ENCODE measurements at places on chromosomes 16 and 17.

DNA sequence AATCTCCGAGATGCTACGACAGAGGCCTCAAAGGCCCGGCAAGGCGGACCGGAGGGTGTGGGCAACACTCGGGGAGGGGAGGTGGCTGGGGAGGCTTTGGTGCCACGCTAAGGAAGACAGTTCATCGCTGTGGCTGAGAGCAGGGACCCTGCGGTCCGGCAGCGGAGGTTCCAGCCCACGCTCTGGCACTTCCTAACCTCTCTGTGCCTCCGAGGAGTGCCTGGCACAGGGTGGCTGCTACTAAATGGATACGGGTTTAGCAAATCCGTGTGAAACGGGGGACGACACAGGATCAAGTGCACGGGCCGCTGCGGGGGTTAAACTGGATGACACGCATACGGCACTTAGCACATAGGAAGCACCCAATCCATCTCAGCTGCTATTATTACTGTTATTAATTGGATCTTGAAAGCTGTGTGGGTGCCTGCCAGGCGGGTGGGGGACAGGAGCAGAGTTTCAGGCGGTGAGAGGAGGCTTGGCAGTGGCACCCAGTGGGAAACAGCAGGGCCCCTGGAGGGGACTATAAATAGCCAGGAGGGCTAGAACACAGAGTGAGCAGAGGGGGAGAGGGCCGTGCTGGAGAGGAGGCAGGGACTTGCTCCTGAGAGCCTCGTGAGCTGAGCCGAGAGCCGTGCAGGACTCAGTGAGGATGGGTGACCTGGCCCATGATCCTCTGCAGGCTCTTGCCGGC, 45.0 kb downstream of the ABR start:
- DNase-seq: no peak

GRCh38 chr16:19555938-19556771, 652 bp downstream of the VPS35L start:
- DNase-seq: no peak

DNA sequence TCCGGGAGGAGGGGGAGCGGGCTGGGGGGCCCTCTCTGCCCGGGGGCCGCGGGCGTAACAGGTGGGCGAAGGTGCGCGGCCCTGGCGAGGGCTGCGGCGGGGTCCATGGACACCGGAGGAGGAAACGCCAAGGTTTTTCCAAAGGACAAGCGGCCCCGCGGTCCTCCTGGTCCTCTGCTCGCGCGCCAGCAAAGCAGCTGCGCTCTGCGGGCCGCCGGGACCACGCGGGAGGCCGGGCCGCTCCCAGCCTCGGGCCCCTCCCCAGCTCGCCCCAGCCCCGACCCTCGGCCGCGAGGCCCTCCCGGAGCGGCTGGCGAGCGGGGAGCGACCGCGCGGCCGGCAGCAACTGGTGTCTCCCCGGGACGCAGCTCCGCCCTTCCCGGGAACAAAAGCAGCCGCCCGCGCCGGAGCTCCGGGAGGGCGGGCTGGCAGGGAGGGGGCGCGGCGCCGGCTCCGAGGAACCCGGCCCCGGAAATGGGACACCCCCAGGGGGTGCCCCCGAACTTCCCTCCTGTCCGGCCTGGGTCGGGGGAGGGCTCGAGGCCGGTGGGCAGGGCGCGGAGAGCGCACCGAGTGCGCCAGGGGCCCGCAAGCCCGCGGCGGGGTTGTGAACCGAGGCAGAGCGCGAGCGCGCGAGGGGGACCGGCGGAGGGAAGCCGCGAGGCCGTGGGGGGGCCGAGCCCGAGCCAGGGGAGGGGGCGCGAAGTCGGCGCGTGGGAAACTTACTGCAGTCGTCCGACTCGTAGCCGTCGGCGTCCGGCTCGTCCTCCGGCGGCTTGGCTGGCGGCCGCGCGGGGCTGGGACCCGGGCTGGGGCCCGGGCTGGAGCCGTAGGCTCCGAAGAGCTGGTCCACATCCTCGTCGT, 837 bp downstream of the DOC2B start:
- DNase-seq: no peak

DNA sequence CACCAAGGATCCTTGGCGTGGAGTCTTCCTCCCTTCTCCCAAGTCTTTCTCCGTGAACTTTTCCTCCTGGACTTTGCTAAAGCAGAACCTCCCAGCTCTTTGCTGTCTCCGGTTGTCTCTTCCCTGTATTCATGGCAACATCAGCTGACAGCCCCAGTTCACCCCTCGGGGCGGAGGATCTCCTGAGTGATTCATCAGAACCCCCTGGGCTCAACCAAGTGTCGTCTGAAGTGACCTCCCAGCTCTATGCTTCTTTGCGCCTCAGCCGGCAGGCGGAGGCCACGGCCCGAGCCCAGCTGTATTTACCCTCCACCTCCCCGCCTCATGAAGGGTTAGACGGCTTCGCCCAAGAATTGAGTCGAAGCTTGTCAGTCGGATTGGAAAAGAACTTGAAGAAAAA, 943 bp downstream of the CNTROB start:
- DNase-seq: no peak

- no peak for DNase-seq
Observed at GRCh38 chr17:14886200-14886739, 378.9 kb downstream of the PMP22 start.

GRCh38 chr16:66741169-66741900, 10.1 kb downstream of the DYNC1LI2 start:
- peak; percentile 91 for DNase-seq

DNA sequence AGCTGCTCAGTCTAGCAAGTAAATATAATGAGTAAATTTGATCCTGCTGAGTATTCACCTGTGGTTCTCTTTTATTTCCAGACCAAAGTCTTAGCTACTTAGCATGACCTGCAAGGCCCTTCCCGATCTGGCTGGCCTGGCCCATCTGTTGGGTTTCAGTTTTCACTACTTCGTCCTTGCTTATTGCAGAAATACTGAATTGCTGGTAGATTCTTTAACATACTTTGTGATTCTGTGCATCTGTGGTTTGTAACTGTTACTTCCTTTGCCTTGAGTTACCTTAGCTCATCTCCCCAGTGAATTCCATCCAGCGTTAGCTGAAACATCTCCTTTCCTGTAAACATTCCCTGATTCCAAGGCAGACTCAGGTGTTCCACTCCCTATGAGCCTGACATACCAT, 131.1 kb downstream of the PHKB start:
- DNase-seq: no peak

DNA sequence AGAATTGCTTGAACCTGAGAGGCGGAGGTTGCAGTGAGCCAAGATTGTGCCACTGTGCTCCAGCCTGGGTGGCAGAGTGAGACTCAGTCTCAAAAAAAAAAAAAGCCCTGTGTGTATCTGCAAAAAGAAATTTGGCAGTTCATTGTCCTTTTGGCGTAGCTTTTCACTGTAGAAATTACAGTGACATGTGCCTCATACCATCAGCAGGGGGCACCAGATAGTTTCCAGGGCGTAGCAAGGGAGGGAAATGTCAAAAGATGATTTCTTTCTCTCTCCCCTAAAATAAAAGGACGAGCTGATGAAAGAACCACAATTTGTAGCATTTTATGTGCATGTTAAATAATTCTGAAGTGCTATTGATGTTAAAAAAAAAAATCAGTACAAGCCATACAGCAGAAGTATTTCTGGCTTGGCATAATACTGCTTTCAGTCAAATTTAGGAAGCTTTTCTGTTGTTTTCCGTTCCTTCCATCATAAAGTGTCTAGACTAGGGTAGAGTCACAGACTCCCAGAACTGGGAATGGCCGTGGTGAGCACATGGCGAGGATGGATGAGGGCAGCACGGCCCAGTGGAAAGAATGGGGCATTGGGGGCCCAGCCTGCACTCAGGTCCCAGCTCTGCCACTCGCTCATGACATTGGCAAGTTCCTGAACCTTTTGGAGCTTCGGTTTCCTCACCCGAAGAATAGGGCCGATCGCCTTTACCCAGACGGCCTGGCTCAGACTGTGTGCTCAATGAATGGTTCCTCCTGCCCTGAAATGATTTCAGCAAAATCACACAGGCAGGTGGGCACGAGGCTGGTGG, 59.8 kb upstream of the RPH3AL start:
- DNase-seq: no peak

GRCh38 chr16:88300463-88300835, 82.3 kb upstream of the ZNF469 start:
- no peak for DNase-seq

DNA sequence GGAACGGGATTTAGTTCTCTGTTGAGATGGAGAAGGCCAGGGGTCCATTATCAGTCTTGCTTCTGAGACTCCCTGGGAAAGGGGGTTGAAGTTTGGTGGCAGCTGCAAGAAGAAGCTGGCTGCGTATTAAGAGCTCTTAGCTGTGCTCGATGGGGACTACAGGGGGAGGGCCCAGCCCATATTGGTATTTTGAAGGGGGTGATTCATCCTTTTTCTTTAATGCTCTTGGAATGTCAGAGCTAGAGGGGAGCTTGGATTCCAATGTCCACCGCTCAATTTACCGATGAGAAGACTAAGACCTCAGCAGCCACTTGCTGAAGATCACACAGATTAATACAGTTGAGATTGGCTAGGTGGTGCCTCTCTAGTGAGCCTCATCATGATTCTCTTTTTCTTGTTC, 5.0 kb downstream of the NOG start:
- DNase-seq: no peak

DNA sequence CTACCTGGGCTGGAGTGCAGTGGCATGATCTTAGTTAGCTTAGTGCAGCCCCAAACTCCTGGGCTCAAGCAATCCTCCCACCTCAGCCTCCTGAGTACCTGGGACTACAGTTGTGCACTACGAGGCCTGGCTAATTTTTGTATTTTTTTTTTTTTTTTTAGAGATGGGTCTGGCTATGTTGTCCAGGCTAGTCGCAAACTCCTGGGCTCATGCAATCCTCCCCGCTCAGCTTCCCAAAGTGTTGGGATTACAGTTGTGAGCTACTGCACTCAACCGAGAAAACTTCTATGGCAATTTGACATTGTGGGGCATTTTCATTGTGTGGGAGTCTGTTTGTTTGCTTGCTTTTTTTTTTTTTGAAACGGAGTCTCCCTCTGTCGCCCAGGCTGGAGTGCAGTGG, 30.0 kb downstream of the CRISPLD2 start:
- no peak for DNase-seq

- peak; percentile 37 for DNase-seq
Observed at GRCh38 chr17:77352996-77353395, 212.2 kb downstream of the SEC14L1 start.

- DNase-seq: no peak
Observed at GRCh38 chr16:29198231-29198630, 208.3 kb downstream of the NPIPB11 start.

GRCh38 chr17:6070913-6071511, 833 bp downstream of the WSCD1 start:
- no peak for DNase-seq

DNA sequence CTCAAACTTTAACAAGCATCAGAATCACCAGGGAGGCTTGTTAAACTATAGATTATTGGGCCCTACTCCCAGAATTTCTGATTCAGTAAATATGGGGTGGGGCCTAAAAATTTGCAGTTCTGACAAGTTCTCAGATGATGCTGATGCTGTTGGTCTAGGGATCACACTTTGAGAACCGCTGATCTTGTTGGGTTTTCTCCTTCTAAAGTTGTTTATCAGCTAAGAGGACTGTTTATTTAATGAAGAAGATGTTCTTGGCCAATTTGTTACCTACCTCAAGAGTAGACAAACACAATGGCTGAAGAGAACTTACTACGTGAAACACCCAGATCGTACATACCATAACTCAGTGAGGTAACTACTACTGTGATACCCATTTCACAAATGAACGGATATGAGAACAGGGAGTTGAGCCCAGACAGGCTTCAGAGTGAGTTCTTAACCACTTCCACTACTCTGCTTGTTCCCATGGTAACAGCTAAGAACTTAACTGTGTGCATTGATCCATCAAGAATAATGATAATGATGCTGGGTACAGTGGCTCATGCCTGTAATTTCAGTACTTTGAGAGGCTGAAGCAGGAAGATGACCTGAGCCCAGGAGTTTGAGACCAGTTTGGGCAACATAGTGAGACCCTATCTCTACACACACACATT, 85.3 kb upstream of the NSRP1 start:
- no peak for DNase-seq

GRCh38 chr17:64964796-64965195, 45.5 kb upstream of the LRRC37A3 start:
- no peak for DNase-seq

- DNase-seq: peak; percentile 68
Observed at GRCh38 chr17:81481073-81481799, 31.4 kb downstream of the ACTG1 start.

- DNase-seq: no peak
Observed at GRCh38 chr17:50847566-50847965, 12.2 kb downstream of the WFIKKN2 start.

GRCh38 chr17:5044630-5045029, 9.4 kb upstream of the SLC52A1 start:
- DNase-seq: no peak

- no peak for DNase-seq
Observed at GRCh38 chr16:79798416-79799053, 198.0 kb upstream of the MAF start.

DNA sequence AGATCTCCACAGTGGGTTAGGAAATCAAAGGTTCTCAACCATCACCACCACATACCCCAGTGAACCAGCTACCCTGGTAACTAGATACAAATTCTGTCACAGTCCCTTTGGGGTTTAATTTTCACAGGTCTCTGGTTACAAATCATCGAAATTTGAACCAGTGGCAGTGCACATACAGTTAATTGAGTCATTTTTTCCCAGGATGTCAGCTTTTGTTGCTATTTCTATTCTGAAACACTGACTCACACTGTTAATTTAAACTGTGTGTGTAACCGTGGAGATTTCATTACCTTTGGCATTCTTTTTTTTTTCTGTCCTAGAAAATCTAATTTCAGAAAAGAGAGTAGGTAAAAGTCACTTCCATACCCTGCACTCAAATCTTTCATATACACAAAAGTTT, 511.5 kb downstream of the TOX3 start:
- DNase-seq: no peak

Data from breast epithelium (tissue), 4 donors.